ENCODE measurements at places on chromosomes 2 and 18.

DNA sequence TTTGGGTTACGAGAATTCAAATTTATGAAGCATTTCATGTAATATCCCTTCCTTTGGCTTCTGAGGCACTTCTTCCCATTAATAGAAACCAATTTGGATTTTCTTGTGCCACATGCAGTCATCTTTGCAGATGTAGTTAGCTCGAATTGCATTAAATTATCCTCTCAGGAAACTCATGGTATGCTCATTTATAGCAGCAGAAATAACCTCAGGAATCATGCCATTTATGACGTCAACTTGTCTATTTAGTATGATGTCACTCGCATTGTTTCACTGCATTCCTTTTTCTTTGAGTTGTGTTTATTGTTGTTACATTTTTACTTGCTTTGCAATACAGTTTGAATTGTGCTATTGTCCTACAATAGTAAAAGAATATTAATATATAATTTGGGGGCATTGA is 163.8 kb downstream of the RBM43 start:
- no peak for DNase-seq

DNA sequence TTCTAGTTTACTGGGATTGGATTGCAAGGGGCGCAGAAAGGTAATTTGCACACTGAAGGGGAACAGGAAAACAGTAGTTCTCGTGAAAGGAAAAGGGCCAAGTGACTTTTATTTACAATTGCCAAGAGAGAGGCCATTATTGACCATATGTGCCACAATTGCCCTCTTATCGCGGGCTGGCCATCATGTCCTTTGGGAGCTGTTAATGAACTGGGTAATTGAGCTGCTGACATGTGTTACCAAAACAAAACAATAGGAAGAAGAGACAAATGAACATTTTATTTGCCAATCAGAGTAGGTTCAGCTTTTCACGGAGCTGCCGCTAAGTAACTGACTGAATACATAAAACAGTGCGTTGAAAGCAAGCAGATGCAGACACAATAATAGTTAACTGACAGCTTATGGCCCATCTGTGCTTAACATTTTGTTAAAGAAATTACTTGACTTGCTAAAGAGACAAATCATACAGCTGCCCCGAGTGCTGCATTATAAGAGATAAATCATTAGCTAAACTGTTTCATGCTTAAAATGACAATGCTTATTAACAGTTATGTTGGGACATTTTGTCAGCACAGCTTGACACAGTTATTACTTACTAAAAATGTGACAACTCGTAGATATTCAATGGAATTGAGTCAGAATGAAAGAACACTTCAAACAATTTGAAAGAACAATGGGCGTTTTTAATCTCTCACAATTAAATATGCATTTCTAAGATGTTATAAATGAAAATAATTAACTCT is 57.5 kb downstream of the PAX3 start:
- DNase-seq, result no peak

- no peak for DNase-seq
Observed at GRCh38 chr18:58609536-58609993, 19.3 kb downstream of the ALPK2 start.

DNA sequence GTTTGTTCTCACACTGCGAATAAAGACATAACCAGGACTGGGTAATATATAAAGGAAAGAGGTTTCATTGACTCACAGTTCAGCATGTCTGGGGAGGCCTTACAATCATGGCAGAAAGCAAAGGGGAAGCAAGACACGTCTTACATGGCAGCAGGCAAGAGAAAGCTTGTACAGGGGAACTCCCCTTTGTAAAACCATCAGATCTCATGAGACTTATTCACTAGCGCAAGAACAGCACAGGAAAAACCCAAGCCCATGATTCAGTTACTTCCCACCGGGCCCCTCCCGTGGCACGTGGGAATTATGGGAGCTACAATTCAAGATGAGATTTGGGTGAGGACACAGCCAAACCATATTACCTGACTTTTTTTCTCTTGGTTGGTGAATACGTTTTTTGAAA is 51.3 kb downstream of the TMEM247 start:
- DNase-seq, result no peak

DNA sequence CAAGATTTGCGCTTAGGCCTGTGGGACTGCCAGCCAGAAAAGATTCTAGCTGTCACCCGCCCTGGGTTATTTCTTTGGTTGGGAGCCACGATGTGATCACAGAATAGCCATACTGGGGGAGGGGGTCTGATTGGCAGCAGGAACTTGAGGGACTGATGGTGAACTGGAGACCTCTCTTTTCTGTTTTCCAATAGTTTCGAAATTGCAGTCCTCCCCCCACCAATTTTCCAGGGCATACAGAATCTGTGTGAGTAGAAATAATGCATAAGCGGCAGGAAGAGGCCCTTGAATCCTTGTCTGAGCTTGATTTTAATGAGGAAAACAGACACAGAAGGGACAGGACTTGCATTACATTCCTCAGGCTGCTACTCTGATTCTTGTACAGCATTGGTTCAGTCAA is 2.2 kb upstream of the POLR2D start:
- DNase-seq, result no peak

GRCh38 chr2:206004004-206004693 is 81.8 kb downstream of the INO80D start:
- no peak for DNase-seq

Data from CD4-positive, alpha-beta T cell treated with Interleukin-6 at 100 ng/mL for 8 hours (primary cell).